ENCODE measurements at places on chromosomes 11 and 22.

GRCh38 chr22:49687333-49687732 lies 140.3 kb downstream of the BRD1 start:
- no peak for DNase-seq

GRCh38 chr11:65868076-65868667 lies 4.4 kb downstream of the EFEMP2 start:
- no peak for DNase-seq

DNA sequence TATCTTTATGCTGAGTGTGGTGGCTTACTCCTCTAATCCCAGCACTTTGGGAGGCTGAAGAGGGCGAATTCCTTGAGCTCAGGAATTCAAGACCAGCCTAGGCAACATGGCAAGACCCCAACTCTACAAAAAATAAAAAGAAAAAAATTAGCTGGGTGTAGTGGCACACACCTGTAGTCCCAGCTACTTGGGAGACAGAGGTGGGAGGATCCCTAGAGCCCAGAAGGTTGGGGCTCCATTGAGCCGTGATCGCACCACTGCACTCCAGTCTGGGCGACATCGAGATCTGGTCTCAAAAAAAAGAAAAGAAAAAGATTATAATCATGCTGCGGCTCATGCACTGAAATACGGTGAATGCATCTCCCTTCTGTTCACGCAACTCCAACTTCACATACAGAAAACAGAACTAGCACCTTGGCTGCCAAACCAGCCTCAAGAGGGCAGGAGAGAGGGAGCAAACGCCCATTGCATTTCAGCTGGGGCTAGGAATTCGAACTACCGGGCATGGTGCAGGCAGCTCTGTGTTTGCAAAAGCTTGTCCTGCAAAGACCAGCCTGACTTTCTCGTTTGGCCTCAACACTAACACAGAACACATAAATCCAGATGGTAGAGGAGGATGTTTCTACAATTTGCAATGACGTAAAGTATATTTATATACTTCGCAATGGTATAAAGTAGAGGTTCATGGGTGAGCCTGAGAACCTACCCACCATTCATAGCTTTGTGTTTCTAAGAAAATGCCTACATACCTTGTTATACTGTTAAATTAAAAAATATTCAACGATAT lies 6.3 kb upstream of the SYNGR1 start:
- no peak for DNase-seq

- DNase-seq, result no peak
These were observed 540.1 kb upstream of the TENM4 start for GRCh38 chr11:79980916-79981315.

- DNase-seq, result no peak
These were observed 58.2 kb downstream of the RBX1 start for GRCh38 chr22:41009222-41009948.

GRCh38 chr11:115247361-115247760 lies 256.9 kb downstream of the CADM1 start:
- peak; percentile 57 for DNase-seq

GRCh38 chr11:82929121-82929520 lies 27.6 kb downstream of the DDIAS start:
- DNase-seq, result no peak

GRCh38 chr22:48235744-48236143 lies 1473.3 kb downstream of the TBC1D22A start:
- DNase-seq, result no peak

DNA sequence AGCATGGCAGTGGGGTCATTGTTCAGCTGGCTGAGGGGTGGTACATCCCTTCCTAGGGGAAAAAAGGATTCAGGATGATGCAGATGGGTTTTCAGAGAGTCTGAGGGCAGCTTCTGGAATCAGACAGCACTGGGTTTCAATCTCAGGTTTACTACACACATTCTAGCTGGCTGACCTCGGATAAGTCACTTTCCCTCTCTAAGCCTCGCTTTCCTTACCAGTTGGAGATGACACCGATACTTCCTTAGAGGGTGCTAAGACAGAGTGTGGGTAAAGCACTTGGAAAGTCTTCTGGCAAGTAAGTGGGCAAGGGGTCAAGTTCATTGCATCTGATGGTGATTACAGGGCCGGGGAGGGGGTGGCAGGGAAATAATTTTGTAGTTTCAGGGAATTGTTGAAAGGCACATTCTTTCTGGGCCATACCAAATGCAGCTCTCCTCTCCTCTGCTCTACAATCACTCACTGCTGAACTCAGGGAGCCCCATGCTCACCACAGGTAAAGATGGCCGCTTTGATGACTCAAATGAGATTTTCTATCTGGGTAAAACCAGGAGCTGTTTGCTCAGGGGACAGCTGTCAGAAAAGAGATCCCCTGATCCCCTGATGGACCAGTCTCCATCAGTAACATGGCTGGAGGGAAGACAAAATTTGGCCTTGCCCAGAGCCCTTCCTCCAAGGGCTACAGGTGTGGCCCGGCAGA lies 6.5 kb upstream of the MIAT start:
- DNase-seq, result no peak

GRCh38 chr22:48264586-48264985 lies 1502.1 kb downstream of the TBC1D22A start:
- DNase-seq, result no peak

- no peak for DNase-seq
These were observed 124.5 kb upstream of the SORL1-AS1 start for GRCh38 chr11:121577106-121577848.

DNA sequence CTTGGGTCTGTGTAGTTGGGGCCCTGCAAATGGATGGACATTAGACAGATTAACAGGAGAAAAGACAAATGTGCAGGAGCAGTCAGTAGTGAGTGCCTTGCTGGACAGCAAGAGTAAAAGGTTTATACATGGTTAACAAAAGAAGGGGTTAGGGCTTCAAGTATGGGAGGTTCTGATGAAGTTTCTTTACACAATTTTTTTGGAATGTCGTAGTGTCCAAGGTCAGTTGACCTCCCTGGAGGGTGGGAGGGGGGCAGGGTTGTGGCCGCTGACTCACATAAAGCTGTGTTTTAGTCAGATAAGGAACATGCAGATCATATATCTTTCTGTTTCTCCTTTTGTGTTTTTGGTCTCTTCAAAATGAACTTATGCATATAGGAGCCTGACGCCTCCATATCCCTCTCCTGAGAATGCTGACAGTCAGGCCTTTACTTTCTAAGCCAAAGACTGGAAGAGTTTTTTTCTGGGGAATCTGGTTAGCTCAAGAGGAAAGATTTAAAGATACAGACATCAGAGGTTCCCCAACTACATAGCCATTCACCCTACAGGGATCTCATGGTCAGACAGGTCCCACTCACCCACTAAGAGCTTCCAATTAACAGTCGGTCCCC lies 134.3 kb downstream of the NECTIN1 start:
- no peak for DNase-seq

- no peak for DNase-seq
These were observed 321 bp downstream of the RHBDD3 start for GRCh38 chr22:29267462-29267857.

DNA sequence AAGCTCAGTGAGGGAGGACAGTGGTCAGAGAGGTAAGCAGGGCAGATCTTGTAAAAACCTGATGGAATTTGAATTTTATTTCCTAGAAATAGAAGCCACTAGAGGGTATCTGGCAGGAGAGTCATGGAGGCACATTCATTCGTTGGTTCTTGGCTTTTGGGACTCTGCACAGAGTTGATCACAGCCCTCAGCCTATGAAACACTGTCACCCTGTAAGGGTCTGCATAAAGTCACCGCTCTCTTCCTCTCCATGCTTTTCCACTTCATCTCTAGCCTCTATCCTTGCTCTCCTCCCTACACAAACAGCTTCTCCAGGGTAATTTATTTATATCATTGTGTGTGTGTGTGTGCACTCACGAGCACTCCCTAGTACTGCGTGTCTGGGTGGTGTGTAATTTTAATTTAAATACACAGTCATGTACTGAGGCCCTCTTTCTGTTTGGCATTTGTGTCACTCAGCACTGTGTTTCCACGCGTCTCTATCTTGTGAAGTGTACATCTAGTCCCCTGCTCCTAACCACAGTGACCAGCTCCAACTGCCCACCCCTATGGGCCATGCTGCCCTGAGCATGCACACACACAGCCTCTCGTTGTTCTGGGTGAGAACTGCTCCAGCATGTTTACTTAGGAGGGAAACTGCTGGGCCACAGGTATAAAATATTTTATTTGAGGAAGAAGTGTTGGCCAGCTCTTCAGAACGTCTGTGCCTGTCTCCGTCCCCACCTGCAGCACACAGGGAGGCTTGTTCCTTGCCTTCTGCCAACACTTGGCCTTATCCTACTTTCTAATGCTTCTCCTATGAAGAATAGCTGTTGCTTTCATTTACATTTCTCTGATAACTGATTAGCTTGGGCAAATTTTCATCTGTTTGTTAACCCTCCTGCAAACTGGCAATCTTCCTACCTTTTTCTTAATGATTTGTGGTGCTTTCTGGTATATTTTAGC lies 4.5 kb downstream of the KCNQ1OT1 start:
- no peak for DNase-seq

DNA sequence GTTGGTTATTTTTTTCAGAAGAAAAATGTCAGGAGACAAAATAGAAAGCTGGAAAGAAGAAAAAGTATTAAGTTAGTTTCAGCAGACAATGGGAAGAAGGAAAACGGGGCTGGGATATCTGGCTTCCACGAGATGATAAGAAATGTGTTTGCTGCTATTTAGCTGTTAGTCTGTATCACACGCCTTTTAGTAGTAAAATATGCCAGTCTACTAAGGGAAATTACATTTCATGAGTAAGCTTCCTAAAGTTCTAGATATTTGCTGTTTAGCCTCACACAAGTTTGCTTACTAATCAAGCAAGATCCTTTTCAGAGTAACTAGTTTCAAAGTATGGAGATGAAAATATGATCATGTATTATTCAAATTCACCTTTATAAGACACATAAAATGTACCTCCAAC lies 1.5 kb downstream of the OR51B4 start:
- DNase-seq, result no peak

GRCh38 chr11:638631-639331 lies 1.7 kb downstream of the DRD4 start:
- DNase-seq, result no peak

- DNase-seq, result no peak
These were observed at the start of gene ANKRD13D for GRCh38 chr11:67289226-67289650. Gene ANKRD13D (plus strand): TSS chr11:67289303. CDS start chr11:67289461, 158 bp downstream.

GRCh38 chr22:31952472-31952871 lies 8.1 kb downstream of the YWHAH start:
- DNase-seq, result peak; percentile 66

DNA sequence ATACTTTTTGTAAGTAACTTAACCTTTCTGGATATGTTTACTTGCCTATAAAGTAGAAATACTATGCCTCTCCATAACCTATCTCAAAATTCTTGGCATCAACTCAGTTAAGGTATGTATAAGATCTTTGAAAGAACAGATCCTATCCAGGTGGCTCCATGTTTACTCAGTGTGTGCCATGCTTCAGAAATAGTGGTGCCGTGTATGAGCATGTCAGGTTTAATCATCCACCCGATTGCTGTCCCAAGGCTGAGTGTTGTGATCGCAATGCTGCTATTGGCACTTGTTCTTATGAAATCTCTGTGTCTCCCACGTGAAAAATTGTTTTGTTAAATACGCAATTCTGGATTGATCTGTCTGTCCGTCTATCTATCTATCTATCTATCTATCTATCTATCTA lies 85.9 kb upstream of the SNX19 start:
- no peak for DNase-seq

DNA sequence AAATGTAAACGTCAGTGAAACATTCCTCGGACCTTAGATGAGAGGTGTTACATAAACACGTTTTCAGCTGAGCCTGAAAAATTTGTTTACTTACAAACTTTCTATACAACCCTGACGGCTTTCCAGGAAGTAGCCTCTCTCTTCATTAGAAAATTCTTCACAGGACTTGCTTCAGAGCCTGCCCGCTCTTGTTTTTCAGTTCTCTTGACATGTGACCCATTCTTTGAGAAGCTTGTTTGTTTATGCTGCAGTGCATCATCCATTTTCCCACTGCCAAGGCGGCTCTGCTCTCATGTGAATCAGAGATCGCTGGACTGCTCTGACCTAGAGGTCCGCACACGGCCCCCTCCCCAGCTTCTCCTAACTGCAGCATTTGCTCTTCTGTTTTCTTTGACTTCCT lies 47.9 kb upstream of the ARHGAP42 start:
- no peak for DNase-seq

DNA sequence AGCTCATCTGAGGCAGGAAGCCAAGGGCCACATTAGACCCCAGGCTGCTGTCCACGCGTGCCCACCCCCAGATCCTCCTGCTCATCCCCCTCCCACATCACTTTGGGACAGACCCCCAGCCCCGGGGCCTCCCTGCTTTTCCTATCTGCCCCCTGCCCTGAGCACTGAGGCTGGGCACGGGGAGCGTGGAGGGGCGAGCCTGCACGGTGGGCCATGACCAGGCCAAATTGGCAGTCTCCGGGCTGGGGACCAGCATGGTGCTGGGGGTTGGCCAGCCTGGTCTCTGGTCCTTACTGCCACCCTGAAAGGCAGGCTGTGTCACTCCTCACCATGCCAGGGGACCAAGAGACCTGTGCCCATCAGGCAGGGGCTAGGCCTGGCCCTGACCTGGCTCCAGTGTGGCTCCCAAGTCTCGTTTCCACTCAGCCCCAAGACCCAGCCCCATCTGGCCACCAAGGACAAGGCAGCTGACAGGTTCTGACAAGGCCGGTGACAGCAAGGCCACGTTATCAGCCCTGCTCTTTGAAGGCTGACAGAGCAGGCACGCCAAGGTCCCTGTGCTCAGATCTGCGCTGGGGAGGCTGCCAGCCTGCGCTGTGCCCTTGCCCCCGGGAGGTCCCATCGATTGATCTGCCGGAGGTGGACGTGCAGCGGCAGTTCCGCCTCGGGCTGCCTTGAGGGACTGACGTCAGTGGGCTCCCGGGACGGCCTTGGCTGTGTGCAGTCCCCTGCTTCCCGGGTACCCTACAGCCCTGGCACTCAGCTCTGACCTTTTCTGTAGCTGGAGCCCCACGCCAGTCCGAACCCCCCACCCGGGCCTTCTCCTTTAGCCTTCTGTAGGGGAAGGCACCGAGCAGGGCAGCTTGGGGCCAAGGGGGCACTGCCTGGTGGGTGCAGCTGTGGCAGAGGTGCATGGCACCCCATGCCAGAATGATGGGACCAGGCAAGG lies 3.6 kb downstream of the TNNI2 start:
- no peak for DNase-seq

- no peak for DNase-seq
These were observed 13.2 kb downstream of the BBS1 start for GRCh38 chr11:66523611-66524010.

DNA sequence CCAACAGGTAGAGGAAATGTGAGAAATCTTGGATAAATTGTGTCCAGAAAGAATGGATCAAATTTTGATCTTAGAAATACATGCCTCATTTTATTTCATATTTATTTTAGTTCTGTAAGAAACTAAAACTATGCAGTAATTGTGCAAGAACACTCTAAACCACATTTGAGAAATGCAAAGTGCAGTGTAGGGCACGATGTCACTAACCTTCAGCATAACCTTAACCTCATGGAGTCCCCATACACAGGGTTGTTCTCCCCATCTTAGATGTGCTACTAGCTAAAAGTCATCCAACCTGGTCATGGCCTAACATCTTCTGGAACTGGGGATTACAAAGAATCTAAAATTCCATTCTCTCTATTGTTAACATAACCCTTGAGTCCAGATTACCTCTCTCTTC lies 48.4 kb upstream of the ARHGAP42 start:
- DNase-seq, result no peak

- DNase-seq, result no peak
These were observed 2.9 kb upstream of the RFPL1 start for GRCh38 chr22:29435236-29436136.

Data from fibroblast of skin of left quadriceps (primary cell).